Iris pigment epithelial cell (primary cell): ENCODE measurements at places on chromosomes 4 and X.

DNA sequence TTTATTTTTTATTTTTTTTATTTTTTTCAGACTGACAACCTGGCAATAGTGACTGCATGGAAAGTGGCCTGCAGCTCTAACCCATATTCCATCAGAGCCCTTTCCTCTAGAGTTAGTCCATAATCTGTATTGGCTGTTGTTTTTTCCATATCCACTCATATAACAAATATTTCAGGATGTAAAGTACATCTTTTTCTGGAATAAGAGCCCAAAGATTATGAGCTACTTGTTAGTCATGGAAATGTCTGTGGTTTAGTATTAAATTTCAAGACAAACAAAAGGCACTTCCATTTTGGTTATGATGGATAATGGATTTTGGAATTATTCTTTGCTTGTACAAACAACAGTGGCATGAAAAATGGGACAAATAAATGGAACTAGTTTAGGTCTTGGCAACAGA is 296.0 kb upstream of the HS3ST1 start:
- peak; percentile 36 for DNase-seq

DNA sequence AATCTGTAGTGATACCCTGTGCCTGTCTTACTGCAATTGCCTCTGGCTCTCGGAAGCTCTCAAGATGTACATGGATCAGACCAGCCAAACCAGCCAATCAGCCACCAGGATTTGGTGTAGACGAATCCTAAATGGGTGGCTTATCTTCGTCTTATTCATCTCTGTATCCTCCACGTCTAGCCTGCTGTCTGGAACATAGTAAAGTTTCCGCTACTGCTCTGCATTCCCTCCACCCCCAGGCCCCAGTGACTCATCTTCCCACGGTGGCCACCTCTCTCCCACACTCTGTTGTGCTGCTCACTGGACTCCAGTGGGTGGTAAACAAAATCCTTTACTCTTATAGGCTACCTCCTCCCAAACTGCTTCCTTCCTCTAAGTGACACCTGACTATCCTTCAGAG is 37.8 kb downstream of the SEPTIN6 start:
- peak; percentile 95 for DNase-seq

- no peak for DNase-seq
Observed at GRCh38 chrX:135543924-135544323, 23.5 kb downstream of the INTS6L start.

- DNase-seq, result peak; percentile 52
Observed at GRCh38 chr4:106627051-106627450, 258.5 kb upstream of the GIMD1 start.

- DNase-seq, result peak; percentile 40
Observed at GRCh38 chrX:38654302-38654701, 93.0 kb downstream of the TSPAN7 start.

DNA sequence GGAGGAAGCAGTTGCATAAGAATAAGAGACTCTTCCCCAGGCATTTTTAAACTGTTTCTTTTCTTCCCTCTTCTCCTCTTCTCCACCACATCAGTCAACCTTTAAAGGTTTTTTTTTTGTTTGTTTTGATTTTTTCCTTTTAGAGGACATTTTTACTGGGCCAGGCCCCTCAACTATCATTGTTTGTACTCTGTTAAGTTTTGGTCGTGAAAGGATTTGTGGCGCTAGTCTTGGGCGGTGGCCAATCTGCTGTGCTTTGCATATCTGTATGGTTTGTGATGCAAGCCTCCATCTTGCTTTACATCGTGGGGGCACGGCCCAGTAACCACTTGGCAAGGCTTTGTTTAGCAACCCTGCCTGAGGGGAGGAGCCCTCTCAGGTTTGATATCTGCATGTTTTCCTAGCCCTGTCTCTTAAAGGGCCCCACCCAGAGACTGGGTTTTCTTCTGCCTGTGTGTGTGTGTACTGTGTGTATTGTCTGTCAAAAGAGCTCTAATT is 101.9 kb upstream of the SLITRK2 start:
- no peak for DNase-seq

GRCh38 chr4:185797018-185797417 is 15.0 kb downstream of the SORBS2 start:
- DNase-seq, result no peak

GRCh38 chr4:168293386-168293975 is 25.1 kb downstream of the DDX60 start:
- no peak for DNase-seq

DNA sequence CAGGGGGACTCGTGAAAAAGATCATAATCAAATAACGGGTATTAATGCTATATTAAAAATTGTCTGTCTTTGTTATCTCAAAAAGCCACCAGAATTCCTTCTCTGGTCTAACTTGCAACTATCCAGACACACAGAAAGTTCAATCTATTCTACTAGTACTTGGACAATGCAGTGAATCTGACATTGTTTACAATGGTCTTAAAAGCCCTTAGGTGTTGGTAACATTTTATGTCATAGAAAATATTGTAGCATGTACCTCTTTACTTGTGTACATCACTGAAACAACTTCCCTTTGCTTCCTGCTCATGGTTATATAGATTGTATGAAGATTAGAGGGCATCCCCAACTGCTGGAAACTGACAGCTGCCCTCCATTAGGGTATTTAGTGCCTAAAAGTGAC is 71.1 kb upstream of the PPP3CA start:
- no peak for DNase-seq

GRCh38 chr4:87547016-87547708 is 18.0 kb upstream of the SPARCL1 start:
- no peak for DNase-seq

DNA sequence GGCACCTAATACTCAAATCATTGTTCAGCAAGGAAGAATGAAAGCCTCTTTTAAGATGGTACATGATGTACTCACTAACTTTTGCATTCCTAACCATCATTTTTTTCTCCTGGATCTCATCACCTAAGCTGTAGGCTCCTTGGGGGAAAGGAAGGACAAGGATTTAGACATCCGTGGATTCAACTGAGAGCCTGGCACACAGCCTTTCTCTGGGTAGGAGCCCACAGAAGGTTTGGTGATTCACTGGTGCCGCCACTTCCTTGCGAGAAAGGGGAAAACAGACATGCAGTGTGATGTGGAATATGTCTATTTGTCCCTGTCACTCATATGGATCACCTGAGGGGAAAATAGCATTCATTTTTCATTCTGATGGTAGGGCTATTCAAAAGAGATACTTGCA is 147.3 kb downstream of the PCDH7 start:
- DNase-seq, result no peak

DNA sequence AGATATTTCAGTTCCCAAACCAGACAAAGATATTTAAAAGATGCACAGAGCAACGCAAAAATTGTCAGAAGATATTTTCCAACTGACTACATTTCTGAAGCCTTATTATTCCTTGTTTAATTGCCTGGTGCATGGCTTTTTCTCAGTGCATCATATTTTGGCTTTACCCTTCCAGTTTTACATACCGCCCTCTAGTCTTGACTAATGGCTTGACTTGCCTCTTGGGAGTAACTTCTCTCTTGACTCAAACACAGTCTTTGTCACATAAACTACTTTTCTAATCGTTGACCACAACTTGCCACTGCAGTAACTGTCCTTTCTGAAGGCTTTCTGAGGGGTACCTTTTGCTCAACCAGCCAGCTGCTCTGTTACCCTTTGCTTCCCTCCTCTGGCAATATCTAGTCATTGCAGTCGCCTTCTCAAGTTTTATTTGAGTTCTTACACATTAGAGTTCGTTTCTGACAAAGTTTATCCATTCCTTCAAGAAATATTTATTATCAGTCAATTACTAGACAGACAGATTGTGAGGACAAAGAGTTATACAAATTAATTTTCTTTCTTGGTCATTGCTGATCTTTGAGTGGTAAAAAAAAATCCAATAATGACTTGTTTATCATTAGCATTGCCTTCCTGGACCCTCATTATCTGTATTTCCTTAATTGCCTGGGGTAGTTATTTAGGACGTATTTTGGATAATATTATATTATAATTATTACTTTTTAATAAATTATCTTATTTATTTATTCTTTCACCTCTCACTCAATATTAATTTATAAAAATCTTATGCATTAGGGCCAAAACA is 506.9 kb upstream of the PCDH10 start:
- DNase-seq, result peak; percentile 44
